ENCODE measurements at places on chromosomes 4 and X.

DNA sequence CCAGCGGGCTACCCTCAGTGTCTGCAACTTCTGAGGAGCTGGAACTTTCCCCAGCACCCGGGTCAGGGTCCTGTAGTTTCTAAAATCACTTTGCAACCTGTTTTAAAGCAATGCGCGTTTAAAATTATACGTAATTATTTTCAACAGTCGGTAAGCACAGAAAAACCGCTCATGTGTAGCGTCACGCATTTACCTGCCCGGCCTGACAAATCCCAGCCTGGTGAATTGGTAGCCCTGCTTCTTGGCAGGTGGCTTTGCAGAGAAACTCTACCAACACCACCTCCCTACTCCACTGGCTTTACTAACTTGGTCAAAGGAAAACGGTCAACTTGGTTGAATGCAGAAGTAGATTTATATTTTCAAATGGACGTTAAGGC, 640 bp downstream of the BANK1 start:
- no peak for DNase-seq

- no peak for DNase-seq
Measured at GRCh38 chr4:2862528-2862927, 18.9 kb downstream of the ADD1 start.

- DNase-seq: no peak
Measured at GRCh38 chr4:39893693-39894072, 84.0 kb downstream of the PDS5A start.

DNA sequence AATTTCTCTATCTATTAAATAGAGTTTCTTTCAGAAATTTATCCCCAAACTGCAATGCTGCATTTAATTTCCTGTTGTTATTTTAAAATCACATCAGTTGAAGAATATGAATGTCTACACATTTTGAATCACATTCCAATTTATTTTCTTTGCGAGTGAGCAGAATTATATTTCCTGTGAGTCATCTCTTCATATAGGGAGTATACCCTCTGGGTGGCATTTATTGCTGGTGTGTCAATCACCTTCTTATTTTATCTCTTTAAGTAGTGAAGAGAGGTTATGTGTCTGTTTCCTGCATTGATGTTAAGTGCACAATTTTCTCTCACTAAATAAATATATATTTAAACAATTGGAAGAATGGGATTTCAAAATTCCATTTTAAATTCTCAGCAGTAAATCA, 511.0 kb upstream of the ATOH1 start:
- DNase-seq: no peak

GRCh38 chr4:100261346-100261745, 71.1 kb upstream of the DDIT4L start:
- DNase-seq: no peak

- DNase-seq: no peak
Measured at GRCh38 chr4:185151296-185151695, 8.2 kb downstream of the SLC25A4 start.

GRCh38 chrX:117517994-117518393, 598.6 kb downstream of the KLHL13 start:
- DNase-seq: no peak

DNA sequence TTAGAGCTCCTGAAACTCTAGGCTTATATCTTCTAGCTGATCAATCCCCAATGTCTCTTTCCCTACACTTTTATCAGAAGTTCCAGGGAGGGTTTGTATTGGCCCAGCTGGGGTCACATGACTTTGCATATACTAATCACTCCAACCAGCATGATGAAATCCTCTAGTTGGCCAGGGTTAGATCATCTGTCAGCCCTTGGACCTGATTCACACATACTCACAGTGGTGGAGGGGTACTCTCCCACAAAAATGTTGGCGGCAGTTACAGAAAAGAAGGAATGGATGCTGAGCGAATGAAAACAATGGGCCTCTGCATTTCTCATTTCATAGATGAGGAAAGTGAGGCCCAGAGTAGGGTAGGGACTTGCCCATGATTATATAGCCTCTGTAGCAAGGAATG, 151.1 kb downstream of the PJA1 start:
- DNase-seq: no peak

GRCh38 chr4:121138039-121138825, 25.9 kb downstream of the TNIP3 start:
- DNase-seq: no peak
